ENCODE measurements at places on chromosomes 12 and 14. TPM values are rescaled to one million over a fixed set of nuclear protein-coding genes. Genes with fewer than 3 reads are reported as not detected.

GRCh38 chr14:96739200-96739910, 57.8 kb upstream of the VRK1 start:
- DNase-seq = no peak

- peak; percentile 81 for DNase-seq
These were observed at the start of gene MANSC1 for GRCh38 chr12:12349711-12350665. TSS of gene MANSC1 (minus strand) at chr12:12350242. CDS start at chr12:12343314, 6,928 bp downstream.

Gene MORN3
- total RNA-seq = 1.9 TPM

Gene ALDH1L2
- total RNA-seq = 17.2 TPM

DNA sequence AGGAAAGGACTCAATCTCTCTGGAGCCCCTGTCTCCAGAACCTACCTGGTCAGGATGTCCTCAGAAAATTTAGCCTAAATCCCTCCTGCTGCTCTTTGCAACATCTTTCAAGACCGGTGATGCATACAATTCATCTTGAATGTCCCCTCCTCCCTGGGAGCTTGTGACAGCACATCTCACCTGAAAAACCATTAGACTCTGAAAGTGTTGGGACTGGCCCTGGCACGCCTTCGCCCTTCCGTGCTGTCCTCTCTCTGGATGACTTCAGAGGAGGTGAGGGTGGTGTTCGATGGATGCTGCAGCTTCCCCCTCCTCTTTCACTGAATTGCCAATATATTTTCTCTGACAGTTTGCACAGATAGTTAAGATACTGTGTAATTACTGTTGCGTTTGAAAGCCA, 90.9 kb upstream of the CISTR start:
- DNase-seq = no peak

GRCh38 chr12:67742461-67742860, 93.9 kb downstream of the DYRK2 start:
- DNase-seq = no peak

DNA sequence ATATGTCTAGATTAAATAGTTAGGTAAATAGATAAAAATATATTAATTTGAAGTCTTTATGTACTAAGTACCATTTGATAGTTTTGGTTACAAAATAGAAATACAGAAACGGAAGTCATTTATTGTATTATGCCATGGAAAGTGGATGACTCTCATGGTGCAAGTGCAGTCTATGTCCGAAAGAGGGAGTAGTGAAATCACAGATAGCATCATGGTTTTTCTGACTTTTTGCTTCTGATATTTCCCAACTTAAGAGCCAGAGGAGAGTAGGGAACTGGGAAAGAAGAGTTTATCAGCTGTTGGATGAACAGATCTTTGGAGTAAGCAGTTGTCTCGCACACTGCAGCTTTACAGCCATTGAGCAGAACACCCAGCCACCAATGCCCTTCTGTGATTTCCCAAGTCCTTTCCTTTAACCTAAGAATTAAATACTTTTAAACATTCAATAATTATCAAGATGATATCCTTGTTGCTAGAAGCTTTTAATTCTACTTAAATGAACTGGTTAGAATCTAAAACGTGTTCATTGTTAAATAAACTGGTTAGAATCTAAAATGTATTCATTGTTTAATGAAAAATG, 18.4 kb upstream of the SRGAP1 start:
- DNase-seq = peak; percentile 85

DNA sequence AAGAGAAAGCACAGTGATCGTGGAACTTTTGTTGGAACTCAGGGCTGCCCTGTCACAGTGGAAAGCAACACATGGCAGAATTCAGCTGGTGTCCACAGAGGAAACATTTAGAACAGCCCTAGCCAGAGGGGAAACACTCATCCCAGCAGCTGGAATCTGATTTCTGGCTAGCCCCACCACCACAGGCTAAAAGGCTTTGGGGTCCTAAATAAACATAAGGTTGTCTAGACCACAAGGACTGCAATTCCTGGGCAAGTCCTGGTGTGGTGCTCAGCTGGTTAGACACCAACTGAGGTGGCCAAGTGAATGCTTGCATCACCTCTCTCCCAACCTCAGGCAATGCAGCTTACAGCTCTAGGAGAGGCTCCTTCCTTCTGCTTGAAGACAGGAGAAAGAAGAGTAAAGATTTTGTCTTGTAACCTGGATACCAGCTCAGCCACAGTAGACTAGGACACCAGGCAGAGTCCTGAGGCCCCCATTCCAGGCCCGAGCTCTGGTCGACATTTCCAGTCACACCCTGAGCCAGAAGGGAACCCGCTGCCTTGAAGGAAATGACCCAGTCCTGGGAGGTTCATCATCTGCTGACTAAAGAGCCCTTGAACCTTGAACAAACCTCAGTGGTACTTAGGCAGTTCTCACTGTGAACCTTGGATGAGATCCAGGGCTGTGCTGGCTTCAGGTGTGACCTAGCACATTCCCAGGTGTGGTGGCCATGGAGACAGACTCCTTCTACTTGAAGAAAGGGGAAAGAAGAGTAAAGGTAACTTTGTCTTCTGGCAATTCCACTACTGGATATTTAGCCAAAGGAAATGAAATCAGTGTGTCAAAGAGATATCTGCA, 85.4 kb upstream of the PLXNC1 start:
- DNase-seq = no peak

Gene TMEM229B
- 7.8 TPM for total RNA-seq
